ENCODE measurements at places on chromosomes 11 and 22.

- DNase-seq: no peak
Observed at GRCh38 chr11:8328231-8328794, 64.6 kb upstream of the LMO1 start.

DNA sequence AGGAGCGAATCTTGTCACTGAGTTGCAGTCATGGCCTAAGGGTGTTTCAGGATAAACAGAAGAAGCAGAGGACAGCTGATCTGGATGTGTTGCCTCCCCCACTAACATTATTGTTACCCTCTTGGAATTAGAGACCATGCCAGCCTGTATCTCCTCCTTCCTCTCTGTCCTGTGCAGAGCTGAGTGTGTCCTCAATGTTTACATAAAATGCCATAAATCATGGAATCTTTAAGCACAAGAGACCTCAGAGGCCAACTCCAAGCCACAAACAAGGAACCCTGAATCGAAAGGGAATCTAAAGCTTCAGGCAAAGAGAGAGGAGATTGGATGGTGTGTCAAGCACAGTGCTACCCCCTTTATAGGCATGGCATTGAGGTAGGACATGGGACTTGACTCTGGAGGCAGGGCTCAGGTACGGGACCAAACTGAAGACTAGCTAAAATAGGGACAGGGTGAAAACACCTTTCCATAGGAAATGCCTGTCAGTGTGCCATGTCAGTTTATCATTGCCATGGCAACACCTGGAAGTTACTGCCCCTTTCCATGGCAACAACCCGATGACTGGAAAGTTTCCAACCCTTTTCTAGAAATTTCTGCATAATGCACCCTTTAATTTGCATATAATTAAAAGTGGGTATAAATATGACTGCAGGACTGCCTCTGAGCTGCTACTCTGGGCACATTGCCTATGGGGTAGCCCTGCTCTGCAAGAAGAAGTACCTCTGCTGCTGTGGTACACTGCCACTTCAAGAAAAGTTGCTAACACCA lies 489.7 kb downstream of the MIAT start:
- no peak for DNase-seq

- no peak for DNase-seq
Observed at GRCh38 chr22:28171115-28171514, 252.1 kb upstream of the PITPNB start.

GRCh38 chr11:33734441-33735270 lies 1.6 kb downstream of the CD59 start:
- DNase-seq: no peak

GRCh38 chr11:34627197-34627596 lies 6.3 kb downstream of the EHF start:
- no peak for DNase-seq

DNA sequence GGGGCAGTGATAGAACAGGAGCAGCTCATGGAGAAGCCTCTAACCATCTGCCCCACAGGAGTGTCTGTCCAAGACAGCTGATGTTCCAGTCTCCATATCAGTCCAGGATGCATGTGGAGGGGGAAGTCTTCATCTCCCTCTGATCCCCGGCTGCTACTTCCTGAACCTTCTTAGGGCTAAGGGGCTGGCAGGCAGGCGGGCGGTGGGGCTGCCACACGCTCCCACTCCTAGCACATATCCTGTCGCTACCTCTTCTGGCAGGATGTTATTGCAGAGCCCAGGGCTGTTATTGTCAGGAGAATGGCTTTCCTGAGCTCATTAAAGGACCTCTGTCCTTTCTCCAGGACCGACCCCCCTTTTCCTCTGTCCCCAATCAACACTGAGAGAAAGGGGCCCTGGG lies 25.4 kb downstream of the LRRC55 start:
- DNase-seq: no peak

DNA sequence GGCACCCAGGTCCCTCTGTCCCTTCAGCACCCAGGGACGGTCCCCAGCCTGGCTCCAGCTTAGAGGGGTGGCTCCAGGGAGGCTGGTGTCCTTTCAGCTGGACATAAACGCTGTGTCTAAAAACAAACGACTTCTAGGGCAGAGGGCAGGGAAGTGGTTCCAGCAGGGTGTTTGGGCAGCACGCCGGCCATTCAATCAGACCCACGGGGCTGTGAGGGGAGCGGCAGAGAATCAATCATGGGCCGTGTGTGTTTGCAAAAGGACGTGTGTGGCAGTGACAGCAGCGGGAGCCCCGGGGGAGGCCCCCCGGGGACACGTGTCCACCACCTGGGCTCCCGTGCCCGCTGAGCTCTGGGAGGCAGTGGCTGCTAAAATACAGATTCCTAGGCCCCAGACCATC lies 127.7 kb downstream of the MN1 start:
- no peak for DNase-seq

DNA sequence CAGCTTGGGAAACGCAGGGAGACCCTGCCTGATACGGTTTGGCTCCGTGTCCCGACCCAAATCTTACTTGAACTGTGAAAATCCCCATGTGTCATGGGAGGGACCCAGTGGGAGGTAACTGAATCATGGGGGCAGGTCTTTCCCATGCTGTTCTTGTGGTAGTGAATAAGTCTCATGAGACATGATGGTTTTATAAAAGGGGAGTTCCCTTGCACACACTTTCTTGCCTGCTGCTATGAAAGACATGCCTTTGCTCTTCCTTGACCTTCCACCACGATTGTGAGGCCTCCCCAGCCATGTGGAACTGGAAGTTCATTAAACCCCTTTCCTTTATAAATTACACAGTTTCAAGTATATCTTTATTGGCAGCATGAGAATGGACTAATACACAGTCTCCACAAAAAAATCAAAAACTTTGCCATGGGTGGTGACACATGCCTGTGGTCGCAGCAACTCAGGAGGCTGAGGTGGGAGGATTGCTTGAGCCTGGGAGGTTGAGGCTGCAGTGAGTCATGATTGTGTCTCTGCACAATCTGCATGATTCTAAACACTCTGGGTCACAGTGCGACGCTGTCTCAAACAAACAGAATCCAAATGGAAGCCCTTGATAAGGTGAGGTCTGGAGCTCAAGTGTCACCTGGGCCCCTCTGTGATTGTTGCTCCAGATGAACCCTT lies 34.9 kb downstream of the SYN3 start:
- no peak for DNase-seq

GRCh38 chr11:91796999-91797398 lies 427.6 kb upstream of the FAT3 start:
- no peak for DNase-seq

DNA sequence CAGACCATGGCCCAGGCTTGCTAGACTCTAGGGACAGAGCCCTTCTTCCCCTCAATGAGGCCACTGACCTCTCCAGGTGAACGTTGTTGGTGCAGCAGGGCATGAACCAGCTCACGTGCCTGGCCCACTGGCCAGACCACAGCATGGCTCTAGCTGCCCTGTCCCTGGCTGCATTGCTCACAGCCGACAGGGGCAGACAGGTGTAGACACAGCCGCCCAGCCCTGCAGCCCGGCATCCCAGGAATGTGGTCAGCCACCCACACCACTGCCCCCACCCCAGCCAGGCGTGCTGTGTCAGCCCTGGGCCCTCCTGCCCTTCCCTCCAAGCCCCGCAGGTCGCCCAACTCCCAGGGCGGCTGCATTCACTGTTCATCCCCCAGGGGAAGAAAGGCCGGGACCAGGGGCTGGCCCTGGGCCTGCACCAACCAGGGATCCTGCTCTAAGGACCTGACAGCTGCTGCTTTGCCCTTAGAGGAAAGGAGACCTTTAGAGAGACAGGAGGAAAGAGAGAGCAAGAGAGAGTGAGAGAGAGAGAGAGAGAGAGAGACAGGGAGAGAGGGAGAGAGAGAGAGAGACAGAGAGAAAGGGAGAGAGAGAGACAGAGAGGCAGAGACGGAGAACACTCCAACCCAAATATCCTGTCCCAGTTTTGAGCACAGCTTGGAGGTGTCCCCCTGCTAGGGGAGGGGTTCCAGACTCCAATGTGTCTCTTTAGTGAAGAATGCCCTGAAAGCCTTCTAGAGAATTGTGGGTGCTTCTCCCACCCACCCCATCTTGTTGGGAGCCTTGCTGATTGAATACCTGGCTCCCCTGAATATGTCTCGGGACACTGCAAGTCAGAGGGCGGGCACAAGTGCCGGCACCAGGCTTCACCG lies 44.2 kb upstream of the LINC01488 start:
- peak; percentile 59 for DNase-seq

All from mesothelial cell of epicardium (in vitro differentiated cells).